ENCODE measurements at places on chromosomes 2 and 18.

DNA sequence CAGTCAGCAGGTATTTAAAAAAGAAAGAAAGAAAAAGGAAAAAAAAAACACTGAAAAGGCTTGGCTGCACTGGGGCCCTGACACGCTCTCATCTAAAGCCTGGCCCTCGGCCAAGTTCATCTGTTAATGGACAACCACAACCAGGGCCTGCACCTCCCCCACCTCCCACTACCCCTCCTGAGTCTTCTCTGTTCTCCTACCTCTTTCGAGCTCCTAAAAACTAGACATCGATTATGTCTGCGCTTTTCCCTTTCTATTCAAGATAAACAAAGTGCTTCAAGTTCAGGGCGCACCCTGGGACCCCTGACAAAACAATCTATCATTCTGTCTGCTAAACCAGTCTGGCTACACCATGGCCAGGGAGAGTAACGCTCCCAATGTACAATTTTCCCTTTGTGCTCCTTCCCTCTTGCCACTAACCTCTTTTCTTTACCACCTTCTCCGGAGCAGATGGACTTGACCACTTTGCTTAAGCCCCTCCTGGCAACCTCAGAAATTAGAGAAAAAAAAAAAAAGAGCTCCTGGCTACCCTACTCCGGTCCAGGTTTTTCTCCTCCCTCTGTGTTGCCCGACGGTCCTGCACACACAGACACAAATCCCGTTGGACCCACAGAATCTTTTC, 22.7 kb downstream of the BCL11A start:
- no peak for DNase-seq

DNA sequence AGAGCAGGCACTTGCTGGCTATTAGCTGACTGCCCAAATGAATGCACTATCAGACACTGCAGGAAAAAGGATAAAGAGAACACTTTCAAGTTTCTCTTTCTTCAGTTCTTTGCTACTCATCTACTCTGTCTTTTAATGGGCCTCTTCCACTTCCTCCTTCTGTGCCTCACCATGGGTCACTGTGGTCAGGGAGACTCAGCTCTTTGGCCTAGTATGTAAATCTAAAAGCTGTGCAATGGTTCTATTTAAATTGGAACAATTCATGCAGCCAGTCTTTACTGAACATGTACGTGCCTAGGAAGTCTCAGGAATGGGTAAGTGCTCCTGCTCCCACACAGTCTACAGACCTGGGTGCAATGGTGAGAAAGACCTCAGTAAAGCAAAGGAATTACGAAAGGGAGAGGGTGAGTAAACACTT, 79.1 kb upstream of the DNMT3A start:
- no peak for DNase-seq

- no peak for DNase-seq
Observed at GRCh38 chr2:88811681-88812080, 120.2 kb downstream of the RPIA start.

GRCh38 chr2:23545396-23545795, 160.4 kb downstream of the KLHL29 start:
- DNase-seq = no peak

- no peak for DNase-seq
Observed at GRCh38 chr2:84201158-84201557, 257.9 kb downstream of the SUCLG1 start.

DNA sequence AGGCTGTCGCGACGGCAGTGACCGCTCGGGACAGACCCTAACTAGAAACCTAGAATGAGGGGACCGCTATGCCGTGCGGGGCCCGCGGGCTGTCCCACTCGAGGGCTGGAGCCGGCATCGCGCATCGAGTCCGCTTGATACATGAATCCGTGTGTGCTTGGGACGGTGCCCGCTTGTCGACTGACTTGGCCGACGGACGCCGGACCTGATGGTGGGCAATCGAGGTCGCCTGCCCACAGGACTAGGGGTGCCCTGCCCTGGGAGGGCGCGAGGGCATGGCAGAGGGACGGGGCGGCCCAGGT, 749 bp upstream of the PTMA start:
- DNase-seq = no peak

GRCh38 chr18:69102959-69103358, 297.7 kb upstream of the DOK6 start:
- DNase-seq = peak; percentile 41

DNA sequence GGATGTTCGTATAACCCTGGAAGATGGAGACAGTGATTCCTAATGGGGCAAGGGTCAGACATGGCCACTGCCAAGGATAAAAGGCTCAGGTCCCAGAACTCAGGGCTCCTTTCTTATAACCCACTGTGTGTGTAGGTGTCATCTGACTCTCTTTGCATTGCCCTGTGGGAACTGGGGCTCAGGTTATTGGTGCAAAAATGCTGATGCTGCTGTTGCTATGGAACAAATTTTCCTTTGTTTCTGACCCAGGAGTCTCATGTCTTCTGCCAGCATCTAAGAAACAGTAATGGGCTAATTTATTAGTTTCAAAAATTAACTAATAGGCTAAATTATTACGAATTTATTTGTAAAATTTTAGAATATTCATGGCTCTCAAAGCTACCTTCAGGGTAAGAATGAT, 24.3 kb upstream of the LDLRAD4 start:
- DNase-seq = no peak

- DNase-seq = peak; percentile 5
Observed at GRCh38 chr2:159922563-159922962, 124.6 kb upstream of the CD302 start.

DNA sequence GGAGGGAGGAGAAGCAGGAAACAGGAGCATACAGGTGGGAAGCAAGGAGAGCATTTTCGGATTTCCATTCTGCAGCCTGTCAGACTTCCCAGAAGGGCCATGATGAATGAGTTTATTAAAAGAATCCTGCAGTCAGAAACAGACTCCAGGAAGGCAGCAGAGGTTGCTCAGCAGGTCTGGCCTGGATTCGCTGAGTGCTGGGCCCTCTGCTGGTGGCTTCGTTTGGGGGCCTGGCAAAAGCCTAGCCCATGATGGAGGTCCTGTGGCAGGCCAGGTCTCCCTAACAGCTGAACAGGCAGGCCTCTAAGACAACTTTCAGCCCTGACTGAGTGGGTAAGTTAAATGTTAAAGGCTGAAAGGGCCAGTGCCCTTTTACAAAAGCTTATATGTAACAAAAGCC, 108.2 kb upstream of the CAPN13 start:
- DNase-seq = no peak

GRCh38 chr2:241129086-241129871, 20.0 kb downstream of the PASK start:
- DNase-seq = no peak

DNA sequence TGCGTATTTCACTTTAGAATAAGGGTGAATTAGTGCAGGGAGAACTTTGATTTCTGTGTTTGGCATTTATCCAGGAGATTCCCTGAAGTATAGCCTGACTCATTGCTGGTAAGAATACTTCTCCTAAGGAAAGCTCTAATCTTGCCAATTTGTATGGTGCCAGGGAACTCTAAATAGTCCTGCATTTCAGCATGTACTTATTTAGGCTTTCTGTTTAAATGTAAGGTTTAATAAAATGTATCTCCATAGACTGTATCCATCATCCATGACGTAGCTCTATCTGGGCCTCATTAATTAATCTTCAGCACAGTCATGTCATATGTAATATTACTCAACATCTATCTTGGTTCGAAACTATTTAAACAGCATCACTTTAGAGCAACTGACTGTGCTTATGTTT, 127.7 kb downstream of the DOK6 start:
- no peak for DNase-seq

DNA sequence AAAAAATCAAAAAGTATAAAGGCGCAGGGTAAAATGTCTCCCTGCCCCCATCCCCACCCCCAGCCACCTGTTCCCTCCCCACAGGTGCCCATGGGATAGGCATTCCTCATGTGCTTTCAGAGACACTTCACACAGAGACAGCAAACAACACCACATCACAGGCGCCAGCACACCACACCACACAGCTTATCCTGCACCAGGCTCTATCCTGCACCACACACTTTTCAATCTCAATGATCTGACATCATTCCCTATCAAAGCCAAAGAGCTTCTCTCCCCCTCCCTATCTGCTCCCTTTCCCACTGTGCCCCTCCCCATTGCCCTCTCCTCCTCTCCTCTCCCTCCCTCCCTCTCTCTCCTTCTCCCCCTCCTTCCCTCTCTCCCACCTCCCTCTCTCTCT, 15.5 kb downstream of the FAM178B start:
- no peak for DNase-seq

- no peak for DNase-seq
Observed at GRCh38 chr2:161243312-161243711, 64.9 kb upstream of the PSMD14 start.

DNA sequence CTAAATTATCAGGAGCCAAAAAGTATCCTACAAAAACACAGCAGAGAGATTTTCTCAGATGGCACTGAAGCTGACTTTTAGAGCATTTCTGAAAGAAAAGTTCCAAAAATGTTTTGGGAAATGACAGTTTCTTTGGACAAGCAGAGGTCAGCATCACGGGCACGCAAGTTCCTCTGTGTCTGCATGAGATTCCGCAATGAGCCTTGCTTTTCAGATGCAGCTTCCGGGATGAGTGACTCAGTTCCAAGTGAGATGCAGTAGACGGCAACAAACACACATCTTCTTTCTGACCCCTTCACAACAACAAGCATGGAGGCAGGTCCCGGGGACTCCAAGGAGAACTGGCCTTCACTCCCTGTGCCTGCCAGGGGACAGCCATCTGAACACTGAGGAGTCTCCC, 76.6 kb downstream of the EIPR1 start:
- no peak for DNase-seq

DNA sequence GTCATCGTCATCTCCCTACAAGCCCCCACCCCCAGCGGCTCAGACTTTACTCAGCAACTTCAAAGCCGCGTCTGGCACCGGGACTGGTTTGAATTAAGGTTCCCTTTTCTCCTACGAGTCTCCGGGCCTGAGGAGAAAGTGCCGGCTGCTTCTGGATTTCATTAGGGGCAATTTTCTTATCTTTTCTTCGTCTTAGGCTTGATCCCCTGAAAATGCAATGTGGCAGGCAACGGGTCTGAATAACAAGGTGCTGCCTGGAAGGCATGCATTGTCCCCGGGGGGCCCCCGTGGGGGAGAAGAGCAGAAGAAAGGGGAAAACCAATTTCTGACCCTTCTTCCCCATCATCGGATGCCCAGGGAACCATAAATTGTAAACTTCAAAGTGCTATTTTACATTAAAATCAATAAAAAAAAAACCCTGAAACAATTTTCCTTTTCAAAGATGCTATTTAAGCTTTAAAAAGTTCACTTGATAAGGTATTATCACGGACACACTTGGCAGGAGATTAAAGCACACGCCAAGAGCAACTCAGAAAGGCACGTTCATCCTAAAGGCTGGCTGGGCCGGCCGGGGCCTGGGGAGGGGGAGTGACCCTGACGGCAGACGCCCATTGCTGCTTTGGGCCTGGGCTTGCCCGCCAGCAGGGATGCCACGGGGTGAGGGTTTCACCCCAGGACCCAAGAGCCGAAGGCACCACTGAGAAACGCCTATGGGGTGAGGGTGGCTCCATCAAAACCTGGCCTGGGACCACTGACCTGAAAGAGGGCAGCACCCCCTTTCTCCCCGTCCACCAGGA, 230.4 kb downstream of the TWIST2 start:
- no peak for DNase-seq

- no peak for DNase-seq
Observed at GRCh38 chr2:11019614-11020013, 107.9 kb downstream of the KCNF1 start.

DNA sequence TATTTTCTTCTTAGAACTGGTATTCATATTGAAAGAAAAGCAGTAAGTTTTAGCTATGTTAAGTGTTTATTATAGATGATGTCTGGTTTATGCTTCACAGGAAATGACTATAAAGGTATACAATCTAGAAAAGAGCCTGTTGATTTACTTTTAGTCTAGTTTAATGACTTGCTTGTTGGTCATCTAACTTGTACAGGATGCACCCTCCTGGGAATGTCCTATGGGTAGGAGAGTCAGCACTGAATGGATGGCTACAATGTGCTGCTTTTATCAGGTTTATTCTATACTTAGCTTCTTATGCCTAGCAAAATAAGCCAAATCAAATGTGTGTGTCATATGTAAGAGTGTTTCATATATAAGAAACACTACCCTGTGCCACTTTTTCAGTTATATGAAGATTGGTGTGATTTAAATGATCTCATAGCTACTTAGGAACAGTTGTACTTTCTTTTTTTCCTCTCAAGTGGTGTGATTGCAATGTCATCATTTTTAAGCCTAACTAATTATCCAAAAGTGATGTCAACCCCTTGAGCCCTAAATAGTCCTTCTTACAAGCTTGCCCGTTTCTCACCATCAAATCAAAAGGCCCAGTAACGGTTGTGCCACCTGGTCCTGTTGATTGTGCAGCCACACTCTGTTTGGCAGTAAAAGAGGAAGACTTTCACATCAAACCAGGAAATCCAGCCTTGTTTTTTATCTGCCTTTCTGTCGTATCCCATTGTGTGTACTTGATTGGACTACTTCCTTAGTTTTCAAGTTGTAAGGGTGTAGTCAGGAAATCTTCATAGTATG, 176.0 kb downstream of the DIS3L2 start:
- no peak for DNase-seq

DNA sequence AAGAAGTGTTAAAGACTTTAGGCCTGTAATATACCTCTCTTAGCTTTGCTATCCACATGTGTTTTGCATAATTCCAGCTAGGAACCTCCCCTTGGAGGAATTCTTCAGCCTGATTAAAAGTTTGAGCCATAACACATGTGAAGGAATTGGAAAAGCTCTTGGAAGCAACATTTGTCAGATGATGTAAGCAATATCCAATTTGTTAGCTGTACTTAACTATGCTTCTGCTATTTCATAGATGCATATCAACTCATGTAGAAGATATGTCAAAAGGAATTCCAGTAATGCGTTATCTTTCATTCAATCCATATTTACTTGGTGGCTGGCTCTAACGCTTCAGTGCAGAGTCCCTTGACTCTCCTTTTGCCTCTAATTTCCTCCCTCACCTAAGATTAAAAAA, 46.2 kb downstream of the PKP4 start:
- DNase-seq = peak; percentile 87

DNA sequence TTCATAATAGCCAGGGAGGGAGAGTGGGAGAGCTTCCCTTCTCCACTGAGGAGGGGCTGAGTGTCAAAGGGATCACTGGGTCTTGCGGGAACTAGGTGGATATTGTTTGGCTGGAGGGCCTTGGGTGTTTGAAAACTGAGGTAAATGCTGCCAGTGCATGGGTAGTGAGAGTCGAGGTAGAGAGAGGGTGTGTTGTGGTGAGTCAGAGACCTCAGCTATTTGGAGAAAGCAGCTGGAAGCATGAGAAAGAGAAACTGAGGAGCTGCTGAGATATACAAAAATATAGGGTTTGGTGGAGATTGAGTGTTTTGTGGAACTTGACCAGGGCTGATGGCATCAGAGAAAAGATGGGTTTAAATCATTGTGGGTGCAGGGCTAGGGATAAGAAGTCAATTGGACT, 127.0 kb upstream of the CCDC195 start:
- no peak for DNase-seq
